ENCODE measurements at places on chromosomes 2 and 18. TPM values are rescaled to one million over a fixed set of nuclear protein-coding genes. Genes with fewer than 3 reads are reported as not detected.

- DNase-seq = no peak
These were observed 4.8 kb upstream of the ITPRIPL1 start for GRCh38 chr2:96320326-96320725.

Gene GPR55
- total RNA-seq = 1.6 TPM

- DNase-seq = no peak
These were observed 589.2 kb upstream of the ZEB2 start for GRCh38 chr2:145108959-145109710.

- DNase-seq = no peak
These were observed 27.2 kb downstream of the TANC1 start for GRCh38 chr2:158995677-158996049.

GRCh38 chr2:227154986-227155774 is 8.8 kb downstream of the COL4A4 start:
- DNase-seq = no peak

DNA sequence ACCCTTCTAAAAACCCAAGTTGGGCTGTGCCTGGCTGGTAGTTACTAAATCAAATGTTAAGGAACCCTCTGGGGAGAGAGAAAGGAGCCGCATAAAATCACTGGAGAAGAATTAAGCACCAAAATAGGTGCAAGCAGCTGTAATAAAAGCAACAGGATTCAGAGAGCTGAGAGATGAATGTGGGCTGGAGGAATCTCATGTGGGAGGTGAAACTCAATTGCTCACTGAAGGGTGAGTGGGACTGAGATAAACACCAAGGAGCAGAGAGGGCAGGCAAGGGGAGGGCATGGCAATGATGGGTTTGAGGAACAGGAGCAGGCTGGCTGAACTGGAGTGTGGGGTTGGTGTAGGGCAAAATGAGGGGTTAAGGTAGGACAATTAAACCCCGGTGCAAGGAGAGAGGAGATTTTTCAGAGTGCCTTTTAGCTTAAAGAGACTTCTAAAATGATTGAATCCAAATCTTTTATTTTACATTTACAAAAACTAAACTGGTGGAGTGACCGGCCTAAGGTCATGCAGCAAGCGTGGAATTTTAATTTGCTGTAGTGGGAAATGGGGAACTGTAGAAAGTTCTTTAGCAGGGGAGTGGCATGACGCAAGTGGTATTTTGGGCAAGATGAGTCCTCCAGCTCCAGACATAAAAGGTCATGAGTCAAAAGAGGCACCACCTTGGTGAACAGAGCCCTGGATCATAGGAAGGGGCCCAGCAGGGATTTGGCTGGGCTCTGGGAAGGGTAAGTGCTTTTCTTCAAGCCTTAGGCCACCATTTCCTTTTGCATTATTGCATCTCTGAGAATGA is 10.5 kb downstream of the PLB1 start:
- DNase-seq = no peak

- DNase-seq = no peak
These were observed 138.7 kb downstream of the DOK6 start for GRCh38 chr18:69539404-69539803.

- no peak for DNase-seq
These were observed 7.3 kb upstream of the PLEK start for GRCh38 chr2:68357605-68358337.

GRCh38 chr2:46402874-46403273 is 76.5 kb upstream of the TMEM247 start:
- DNase-seq = no peak

DNA sequence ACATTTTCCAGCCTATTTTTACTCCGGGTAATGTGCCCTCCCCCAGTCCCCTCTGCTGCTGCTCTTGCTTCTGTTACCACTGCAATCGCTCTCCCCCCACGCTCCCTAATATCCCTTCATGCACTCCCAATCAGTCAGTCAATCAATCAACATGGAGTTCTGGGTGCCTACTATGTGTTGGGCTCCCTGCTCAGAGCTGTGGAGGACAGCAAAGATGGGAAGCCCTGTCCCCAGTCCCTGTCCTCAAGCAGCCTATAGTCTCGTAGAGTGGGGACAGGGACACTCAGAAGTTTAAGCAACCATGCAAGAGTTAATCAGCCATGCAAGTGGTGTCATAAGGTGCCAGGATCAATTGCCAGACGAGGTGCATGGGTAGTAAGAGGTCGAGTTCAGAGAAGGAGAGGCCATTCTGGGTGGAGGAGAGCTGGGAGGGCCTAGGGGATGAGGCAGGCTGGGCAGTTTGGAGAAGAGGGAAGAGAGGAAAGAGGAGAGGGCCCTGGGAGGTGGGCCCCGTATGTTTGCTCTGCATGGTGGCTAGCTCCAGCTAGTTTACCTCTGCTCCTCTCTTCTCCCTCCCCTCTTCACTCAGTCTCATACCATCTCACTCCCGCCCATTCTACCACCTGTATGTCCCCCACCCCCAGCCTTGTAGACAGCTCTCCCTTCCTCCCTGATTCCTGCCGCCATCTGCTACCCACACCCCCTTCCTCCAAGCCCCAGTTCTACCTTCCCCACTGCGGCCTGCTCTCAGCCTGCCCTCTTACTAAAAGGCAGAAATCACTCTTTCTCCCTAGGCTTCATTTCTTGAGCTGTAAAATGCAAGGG is 3.9 kb downstream of the ASIC4 start:
- no peak for DNase-seq

GRCh38 chr2:156445296-156446220 is 9.4 kb downstream of the GPD2 start:
- DNase-seq = no peak

Gene MEIS1
- total RNA-seq = 0.53 TPM

GRCh38 chr2:240915526-240916341 is 9.6 kb downstream of the CROCC2 start:
- no peak for DNase-seq

Gene FLACC1
- total RNA-seq = 0.63 TPM

GRCh38 chr2:241598487-241598886 is 38.5 kb downstream of the THAP4 start:
- DNase-seq = no peak

Gene NETO1
- total RNA-seq = 0.14 TPM

- DNase-seq = no peak
These were observed 54.5 kb downstream of the MAP4K4 start for GRCh38 chr2:101751875-101752619.

Gene LCLAT1
- total RNA-seq = 24.3 TPM

DNA sequence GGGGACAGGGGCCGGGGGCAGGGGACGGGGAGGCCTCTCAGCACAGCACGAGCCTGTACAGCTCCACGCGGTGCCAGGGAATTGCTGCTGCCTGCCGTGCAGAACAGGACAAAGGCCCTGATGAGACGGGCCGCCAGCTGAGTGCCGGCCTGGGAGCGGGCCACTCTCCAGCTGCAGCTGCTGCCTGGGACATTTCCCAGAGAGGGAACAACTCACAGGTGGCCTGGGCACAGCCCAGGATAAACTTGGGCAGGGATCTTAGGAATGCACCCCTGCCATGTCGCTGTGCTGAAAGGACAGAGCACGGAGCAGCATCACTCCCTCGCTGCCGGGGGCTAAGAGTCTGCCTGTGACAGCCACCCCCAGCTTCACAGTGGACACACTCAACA is 38.8 kb downstream of the CENPO start:
- DNase-seq = no peak

- DNase-seq = no peak
These were observed 15.2 kb upstream of the ZFP36L2 start for GRCh38 chr2:43241558-43241957.

DNA sequence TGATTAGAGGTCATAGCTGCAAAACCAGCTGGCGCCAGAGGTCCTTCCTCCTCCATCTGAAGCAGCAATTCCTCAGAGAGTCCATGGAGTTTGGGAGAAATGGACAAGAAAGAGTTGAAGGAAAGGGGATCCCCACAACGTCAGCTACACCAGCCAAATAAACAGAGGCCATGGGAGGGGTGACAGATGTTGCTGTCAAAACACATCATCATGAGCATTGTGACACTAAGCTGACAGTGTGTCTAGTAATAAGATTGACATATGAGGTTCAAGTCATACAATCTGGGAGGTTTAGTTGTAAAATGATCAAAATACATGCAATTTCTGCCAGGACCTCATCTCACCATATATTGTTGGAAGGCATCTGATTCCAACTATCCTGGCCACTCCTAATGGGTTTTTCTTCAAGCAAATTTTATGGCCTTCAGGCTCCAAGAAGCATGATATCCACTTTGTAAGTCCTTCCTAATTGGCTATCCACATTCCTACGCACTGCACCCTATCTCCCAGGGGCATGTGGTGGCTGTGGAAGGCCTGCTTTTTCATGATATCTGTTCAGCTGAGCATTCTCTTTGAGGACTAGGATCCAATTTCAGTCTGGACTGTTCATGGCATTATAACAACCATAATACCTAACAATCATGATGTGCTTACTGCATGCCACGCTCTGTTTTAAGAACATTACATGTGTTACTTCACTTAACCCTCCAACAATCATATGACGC is 335.0 kb upstream of the ID2 start:
- DNase-seq = no peak

Gene ABHD1
- not detected for total RNA-seq

Gene OR6B2
- total RNA-seq = not detected

GRCh38 chr2:86225581-86225980 is 26.3 kb downstream of the MRPL35 start:
- peak; percentile 30 for DNase-seq

DNA sequence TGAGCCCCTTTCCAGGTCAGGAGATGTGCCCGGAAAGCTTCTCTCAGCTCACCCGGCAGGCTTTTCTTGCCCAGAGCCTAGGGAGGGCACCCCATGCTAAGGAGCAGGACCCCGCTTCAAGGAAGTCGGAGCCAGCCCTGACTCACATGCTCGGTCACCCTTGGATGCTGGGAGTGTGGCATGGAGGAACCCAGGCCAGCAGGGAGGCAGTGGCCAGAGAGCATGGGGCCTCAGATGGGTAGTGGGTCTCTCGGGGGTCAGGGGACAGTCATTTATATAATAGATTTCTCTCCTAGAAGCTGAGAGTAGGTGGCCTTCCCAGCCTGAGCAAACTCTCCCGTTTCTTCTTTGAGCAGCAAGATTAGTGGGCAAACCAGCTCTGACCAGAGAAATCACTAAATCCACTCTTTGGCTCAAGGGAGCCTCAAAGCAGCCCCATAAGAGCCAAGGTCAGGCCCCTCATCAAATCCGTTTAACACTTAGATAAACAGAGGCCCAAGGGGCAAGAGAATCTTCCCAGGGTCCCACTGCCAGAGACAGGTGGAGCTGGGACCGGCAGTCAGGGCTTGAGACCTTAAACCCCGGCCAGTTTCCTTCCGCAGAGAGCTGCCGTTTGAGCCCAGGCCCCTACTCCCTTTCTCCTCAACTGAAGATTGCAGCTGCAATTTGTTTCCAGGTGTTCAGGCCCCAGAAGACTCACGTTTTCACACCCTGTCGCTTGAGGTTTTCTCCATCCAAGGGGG is 113.1 kb downstream of the CYP26B1 start:
- no peak for DNase-seq

GRCh38 chr2:74766780-74767179 is 67.1 kb upstream of the HK2 start:
- no peak for DNase-seq

GRCh38 chr2:75432761-75433361 is 127.9 kb downstream of the EVA1A start:
- no peak for DNase-seq

- no peak for DNase-seq
These were observed 66.5 kb upstream of the NEUROD1 start for GRCh38 chr2:181746844-181747243.

DNA sequence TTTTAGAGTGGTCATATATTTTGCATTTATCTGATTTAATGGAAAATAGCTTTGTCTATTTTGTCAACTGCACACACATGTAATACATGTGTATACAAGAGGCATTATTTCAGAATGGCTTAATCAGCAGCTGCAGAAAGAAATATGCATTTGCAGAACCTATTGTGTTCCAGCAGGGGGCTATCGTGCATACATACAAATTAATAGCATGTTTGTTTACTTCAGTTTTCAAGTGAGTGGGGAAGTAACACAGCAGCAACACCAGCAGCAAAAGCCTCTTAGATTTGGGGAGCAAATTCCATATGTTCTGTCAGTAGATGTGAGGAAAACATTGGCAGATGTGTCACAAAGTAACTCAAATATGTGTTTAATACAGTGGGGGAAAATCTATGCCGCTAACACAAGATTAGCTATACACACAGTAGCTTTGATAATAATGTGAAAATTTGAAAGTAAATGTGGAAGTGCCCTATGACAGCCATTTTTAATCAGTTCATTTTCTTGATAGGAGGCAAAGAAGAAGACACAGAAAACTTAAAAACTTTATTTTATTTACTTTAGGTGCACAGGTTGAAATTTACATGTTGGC is 218.1 kb downstream of the WDR7 start:
- DNase-seq = no peak

- no peak for DNase-seq
These were observed 1.1 kb downstream of the SEPTIN2 start for GRCh38 chr2:241316825-241317224.

GRCh38 chr18:11923450-11923849 is 15.3 kb upstream of the MPPE1 start:
- no peak for DNase-seq

- DNase-seq = no peak
These were observed 17.0 kb downstream of the TMEM177 start for GRCh38 chr2:119696005-119696404.

DNA sequence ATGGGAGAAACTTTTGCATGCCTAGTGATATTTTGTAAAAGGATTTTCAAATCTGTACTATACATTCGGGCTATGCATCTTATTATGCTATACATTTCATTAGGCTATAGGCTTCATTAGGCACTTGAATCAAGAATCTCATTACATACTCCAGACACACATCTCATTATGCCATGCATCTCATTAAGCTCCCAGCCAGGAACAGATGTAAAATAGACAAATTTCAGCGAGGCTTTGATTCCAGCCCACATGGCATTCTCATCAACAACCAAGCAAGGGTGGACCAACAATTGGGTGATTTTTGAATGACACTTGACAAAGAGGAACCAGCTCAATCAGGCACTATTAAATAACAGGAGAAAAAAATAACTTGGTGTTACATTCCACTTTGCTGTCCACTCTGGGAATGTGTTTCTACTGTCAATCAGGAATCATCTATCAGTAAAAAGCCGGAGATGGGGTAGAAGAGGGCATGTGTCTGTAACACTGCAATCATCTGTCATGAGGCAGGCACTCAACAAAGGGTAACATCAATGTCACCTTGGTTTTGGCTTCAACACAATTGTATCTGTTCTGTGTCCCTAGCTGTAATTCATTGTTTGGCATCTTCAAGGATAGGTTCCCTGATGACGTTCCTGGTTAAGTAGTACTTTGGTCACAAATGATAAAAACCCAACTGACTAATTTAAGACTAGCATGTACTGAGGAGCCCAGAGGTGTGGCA is 498.6 kb downstream of the EPHA4 start:
- no peak for DNase-seq

DNA sequence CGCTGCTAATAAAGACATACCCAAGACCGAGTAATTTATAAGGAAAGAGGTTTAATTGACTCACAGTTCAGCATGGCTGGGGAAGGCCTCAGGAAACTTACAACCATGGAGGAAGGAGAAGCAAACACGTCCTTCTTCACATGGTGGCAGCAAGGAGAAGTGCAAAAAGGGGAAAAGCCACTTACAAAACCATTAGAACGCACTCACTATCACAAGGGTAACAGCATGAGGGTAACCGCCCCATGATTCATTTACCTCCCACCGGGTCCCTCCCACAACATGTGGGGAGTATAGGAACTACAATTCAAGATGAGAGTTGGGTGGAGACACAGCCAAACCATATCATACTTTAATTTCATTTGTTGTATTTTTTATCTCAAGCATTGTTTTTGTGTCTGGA is 67.5 kb downstream of the ATP9B start:
- DNase-seq = no peak

GRCh38 chr2:31404827-31405226 is 9.7 kb downstream of the XDH start:
- DNase-seq = no peak

Measured in activated T-cell treated with anti-CD3 and anti-CD28 coated beads, Interleukin-2, amount 50 U/mL, for 4 hours (primary cell).